ENCODE measurements at places on chromosomes 2 and 18.

GRCh38 chr2:143193121-143193520 lies 63.9 kb downstream of the ARHGAP15 start:
- no peak for DNase-seq

- no peak for DNase-seq
Measured at GRCh38 chr2:9091811-9092210, 88.3 kb upstream of the MBOAT2 start.

DNA sequence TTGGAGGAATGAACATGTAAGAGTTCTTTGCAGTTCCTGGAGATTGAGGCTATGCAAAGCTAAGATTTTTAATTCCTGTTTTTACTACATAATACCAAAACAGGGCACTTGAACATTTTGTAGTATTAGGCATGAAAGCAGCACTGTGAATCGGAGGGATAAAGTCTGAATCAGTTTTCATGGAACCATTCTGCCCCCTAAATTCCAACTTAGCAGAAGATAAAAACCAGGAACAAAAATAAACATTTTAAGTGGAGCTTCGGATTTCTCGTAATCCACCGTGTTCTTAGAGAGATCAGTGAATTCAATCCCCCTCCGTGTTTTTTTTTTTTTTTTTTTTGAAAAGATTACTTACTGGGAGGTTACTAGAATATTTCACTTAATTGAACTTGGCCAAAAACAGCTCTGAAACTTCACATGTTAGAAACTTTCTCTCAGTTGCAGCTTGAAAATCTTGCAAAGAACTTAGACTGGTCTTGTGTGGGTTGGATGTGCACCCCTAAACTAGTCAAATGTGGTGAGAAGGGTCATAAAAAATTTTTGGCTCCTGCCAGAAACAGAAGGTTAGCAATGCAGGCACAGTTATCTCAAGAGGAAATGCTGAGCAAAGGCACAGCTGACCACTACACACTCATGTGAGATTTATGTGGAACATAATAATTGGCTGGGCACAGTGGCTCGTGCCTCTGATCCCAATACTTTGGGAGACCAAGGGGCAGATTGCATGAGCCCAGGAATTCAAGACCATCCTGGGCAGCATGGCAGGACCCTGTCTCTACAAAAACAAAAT lies 145.4 kb upstream of the RNF152 start:
- no peak for DNase-seq

DNA sequence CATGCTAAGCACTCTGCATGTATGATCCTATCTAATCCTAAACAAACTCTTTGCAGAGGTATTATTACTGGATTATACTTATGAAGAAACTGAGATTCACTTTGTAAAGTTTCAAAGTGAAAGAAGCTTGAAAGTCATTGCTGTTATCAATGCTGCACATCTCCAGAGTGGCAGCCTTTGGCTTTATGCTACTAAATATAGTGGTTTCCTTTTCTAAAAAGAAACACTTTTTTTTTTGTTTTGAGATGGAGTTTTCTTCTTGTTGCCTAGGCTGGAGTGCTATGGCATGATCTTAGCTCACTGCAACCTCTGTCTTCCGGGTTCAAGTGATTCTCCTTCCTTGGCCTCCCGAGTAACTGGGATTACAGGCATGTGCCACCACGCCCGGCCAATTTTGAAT lies 114.9 kb upstream of the RAB27B start:
- DNase-seq: no peak

GRCh38 chr2:197059477-197059876 lies 133.0 kb upstream of the PGAP1 start:
- no peak for DNase-seq

GRCh38 chr2:178246696-178247095 lies 52.4 kb downstream of the OSBPL6 start:
- DNase-seq: no peak

GRCh38 chr2:134623046-134623445 lies 95.8 kb downstream of the TMEM163 start:
- DNase-seq: no peak

DNA sequence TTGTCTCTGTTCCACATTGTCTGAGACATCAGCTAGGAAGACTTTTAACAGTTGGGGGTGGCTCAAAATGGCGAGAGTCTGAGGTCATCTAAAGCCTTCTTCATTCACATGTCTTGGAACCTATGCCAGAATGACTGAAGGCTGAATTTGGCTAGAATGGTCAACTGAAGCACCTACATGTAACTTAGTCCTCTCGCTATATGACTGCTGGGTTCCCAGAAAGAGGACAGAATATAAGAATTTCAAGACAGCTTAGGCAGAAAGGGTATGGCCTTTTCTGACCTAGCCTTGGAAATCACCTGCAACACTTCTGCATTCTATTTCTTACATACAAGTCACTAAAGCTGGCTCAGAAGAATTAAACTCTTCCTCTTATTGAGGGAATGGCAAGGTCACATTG lies 75.6 kb upstream of the OTX1 start:
- no peak for DNase-seq

- DNase-seq: no peak
Measured at GRCh38 chr2:1898461-1899395, 154.4 kb upstream of the PXDN start.

GRCh38 chr18:6842081-6842480 lies 112.6 kb downstream of the ARHGAP28 start:
- DNase-seq: no peak

- DNase-seq: no peak
Measured at GRCh38 chr2:27795868-27796277, 24.4 kb downstream of the MRPL33 start.

DNA sequence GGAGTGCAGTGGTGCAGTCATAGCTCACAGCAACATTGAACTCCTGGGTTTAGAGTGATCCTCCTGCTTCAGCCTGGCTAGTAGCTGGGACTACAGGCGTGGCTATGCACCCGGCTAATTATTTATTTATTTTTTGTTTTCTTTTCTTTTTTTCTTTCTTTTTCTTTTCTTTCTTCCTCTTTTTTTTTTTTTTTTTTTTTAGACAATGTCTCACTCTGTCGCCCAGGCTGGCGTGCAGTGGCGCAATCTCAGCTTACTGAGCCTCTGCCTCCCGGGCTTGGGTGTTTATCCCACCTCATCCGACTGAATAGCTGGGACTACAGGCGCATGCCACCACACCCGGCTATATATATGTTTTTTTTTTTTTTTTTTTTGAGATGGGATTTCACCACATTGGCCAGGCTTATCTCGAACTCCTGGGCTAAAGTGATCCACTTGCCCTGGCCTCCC lies 1.4 kb upstream of the ANXA4 start:
- DNase-seq: no peak

DNA sequence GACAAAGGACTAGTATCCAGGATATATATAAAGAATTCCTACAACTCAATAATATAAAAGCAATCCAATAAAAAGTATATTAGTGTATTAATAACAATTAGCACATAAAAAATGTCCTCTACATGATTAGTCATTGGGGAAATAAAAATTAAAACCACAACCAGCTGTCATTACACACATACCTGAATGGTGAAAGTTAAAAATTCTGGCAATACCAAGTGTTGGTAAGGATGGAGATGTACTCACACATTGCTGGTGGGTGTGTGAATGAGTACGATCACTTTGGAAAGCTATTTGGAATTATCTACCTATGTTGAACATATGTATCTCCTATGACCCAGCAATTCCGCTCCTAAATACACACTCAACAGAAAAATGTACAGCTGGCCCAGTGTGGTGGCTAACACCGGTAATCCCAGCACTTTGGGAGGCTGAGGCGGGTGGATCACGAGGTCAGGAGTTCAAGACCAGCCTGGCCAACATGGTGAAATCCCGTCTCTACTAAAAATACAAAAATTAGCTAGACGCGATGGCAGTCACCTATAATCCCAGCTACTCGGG lies 14.3 kb upstream of the NOL10 start:
- DNase-seq: no peak

GRCh38 chr2:107267086-107267485 lies 381.1 kb upstream of the ST6GAL2 start:
- DNase-seq: no peak

Data from AML-193 (cell line).